ENCODE measurements at places on chromosomes 5 and 9.
A peak's percentile ranks its signal among the peaks of the same experiment; 100 is the strongest.

GRCh38 chr5:109920736-109921135 lies 231.0 kb downstream of the MAN2A1 start:
- DNase-seq, result no peak

GRCh38 chr5:141488591-141489561 lies at the start of gene PCDHGC5:
Gene PCDHGC5, plus strand, starts transcription at chr5:141489081. Its CDS starts 160 bp downstream, at chr5:141489241.
- DNase-seq, result no peak

DNA sequence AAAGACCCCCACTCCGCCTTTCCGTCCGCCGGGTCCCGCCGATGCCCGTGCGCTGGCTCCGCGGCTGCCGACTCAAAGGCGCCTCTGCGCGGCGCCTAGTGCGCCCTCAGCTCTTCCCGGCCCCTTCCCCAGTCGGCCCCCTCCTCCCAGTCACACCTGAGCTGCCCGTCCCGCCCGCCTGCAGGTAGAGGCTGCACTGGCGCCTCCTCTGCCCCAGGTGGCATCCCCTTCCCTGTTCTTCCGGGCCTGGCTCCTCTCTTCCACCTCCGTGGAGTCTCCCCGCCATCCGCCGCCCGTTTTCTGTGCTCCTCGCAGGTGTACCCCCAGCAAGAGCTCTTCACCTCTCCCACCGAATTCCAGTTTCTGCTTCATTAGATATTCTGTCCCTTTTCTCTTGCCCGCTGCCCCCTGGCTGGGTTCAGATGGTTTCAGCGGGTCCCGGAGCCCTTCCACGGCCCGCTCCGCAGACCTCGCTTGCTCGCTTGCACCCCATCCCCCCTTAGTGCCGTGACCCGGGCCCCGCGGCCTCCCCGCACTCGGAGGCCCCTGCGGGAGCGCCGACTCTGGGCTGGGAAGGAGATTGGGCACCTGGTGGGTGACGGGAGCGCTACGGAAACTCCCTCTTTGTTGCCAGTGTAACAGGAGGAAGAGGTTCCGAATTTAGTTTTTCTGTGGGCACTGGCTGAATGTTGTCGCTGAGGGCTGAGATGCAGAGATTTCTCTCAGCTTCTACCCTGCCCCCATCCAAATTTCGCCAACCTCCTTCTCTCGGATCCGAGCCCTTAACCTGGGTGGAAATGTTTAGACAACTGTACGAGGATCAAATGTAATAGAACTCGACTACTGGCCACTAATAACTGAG lies 809 bp downstream of the SLC44A1 start:
- peak; percentile 6 for DNase-seq

- DNase-seq, result no peak
Measured at GRCh38 chr9:79242489-79242888, 329.3 kb upstream of the TLE4 start.

- DNase-seq, result no peak
Measured at GRCh38 chr9:37650299-37650872, 368 bp upstream of the FRMPD1 start.

DNA sequence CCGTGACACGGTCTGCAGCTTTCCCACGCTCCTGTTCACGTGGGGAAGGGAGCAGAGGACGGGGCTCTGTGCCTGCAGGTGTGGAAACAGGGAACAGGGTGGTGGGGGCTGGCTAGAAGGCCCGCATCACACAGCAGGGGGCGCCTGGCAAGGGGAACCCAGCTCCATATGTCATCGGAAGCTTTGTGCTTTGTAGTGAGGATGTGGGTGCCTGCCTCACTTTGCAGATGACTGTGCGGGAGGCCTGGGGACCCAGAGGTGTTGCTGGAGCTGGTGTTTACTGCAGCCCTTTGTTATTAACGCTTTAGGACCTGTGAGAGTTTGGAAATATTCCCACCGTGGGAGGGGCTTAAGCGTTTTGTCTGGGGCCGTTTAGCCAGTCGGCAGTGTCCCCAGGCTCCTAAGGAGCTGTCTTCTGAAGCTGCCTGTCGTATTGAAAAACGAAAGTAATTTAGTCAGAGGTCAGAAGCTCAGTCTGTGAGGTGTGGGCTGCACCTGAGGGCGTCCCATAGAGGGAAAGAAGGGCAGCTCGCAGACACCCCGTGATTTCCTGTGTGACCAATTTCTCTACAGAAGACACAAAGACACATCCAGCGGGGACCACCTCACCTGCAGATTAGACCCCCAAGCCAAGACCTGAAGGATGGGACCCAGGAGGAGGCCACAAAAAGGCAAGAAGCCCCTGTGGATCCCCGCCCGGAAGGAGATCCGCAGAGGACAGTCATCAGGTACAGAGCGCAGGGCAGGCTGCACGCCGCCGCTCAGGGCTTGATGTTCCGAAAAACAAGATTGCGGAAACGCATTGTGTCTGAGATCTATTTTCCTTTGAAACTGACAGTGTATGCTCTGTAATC lies 9.1 kb downstream of the MAN1B1 start:
- DNase-seq, result peak; percentile 69

DNA sequence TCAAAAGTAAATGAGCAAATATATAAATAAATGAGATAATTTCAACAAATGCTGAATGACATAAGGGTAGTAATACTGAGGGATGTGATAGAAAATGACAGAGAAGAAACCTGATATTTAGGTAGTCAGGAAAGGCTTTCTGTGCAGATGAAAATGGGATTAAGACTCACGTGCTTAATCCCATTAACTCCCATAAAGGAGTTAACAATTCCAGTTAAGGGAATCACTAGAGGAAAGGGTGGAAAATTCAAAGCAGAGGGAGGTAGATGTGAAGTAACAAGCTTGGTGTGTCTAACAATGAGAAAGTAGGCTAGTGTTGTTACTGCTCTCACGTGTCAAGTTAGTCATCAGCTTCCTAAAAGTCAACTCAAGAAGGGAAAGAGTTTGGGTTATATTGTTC lies 90.5 kb upstream of the TRIM32 start:
- DNase-seq, result no peak

GRCh38 chr9:72140586-72140985 lies 8.7 kb upstream of the GDA start:
- no peak for DNase-seq

DNA sequence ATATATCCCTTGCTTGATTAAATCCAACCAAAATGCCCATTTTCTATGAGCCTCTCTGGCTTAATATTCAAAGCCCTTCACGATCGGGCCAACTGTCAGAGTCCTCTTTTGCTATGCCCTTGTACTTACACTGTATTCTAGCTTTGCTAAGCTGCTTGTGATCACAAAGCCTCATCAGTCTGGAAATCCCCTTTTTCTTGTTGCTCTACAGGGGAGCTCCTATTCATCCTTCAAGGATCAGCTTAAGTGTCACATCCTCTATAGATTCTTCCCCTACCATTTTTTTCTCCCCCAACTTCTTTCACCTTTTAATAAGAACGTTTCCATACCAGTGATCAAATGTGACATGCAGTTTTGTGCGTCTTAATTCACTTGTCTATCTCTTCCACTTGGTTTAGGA lies 450.4 kb upstream of the CHD1 start:
- no peak for DNase-seq
